ENCODE measurements at places on chromosomes 2 and 18. TPM values are rescaled to one million over a fixed set of nuclear protein-coding genes. Genes with fewer than 3 reads are reported as not detected.

DNA sequence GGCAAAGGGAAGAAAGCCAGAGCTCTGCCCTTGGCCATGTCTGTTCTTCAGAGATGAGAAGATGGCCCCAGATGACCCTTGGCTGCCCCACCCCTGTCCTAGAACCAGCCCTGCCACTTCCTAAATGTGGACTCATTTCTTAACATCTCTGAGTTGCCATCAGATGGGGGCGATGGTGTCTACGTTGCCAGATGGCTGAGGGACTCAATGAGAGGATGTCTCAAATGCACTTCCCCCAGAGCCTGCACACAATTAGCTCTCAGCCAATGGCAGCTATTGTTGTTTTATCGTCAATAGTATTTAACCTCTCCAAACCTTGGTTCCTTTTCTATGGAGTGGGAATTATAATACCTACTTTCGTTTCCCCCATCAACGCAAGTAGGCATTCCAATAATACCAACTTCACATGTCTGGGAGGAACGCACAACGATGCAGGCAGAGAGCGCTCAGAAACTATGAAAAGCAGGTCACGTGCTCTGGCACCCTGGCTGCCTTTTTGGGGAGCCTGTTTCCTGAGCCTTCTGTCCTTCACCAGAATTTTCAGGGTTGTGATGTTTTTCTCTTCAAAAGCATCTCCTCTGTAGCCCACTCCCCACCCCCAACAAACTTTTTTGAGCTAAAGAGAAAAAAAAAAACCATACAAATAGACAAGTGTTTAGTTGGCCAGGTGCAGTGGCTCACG lies 100.3 kb downstream of the MCFD2 start:
- no peak overlapping the region for H3K27ac ChIP-seq
- H3K4me1 ChIP-seq, result peaks cover 4% of the 10 kb centered on the region
- H3K36me3 ChIP-seq, result no peaks in the 10 kb centered on the region
- no peaks in the 10 kb centered on the region for H3K27me3 ChIP-seq
- H3K4me3 ChIP-seq, result no peak overlapping the region
- no peak for DNase-seq

GRCh38 chr2:7722212-7722910 lies 805.1 kb downstream of the RNF144A start:
- no peaks in the 10 kb centered on the region for H3K36me3 ChIP-seq
- DNase-seq, result no peak
- no peak overlapping the region for H3K27ac ChIP-seq
- no peaks in the 10 kb centered on the region for H3K27me3 ChIP-seq

DNA sequence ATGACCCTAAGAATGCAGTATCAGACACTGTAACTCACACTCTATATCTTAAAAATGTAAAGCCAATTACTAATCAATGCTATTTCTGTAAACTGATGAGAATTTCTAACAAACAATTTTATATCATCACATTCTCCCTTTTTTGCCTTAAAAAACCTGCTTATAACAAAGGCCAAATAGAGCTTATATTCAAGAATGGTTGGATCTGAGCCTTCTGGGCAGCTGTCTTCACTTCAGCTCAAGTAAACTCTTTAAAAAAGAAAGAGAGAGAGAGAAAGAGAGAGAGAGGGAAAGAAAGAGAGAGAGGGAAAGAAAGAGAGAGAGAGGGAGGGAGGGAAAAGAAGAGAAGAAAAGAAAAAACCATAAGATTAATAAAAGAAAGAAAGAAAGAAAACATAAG lies 231.8 kb downstream of the KCNE4 start:
- H3K27ac ChIP-seq, result no peak overlapping the region
- DNase-seq, result no peak
- no peaks in the 10 kb centered on the region for H3K4me1 ChIP-seq
- H3K36me3 ChIP-seq, result no peaks in the 10 kb centered on the region
- H3K27me3 ChIP-seq, result no peaks in the 10 kb centered on the region
- no peak overlapping the region for H3K4me3 ChIP-seq

- peaks cover 13% of the 10 kb centered on the region for H3K27me3 ChIP-seq
- H3K27ac ChIP-seq, result no peak overlapping the region
- H3K4me1 ChIP-seq, result peaks cover 15% of the 10 kb centered on the region
- H3K36me3 ChIP-seq, result no peaks in the 10 kb centered on the region
- peak overlapping the region; percentile 45 for H3K4me3 ChIP-seq
Observed at GRCh38 chr2:24402242-24403097, 42.1 kb upstream of the ITSN2 start.

DNA sequence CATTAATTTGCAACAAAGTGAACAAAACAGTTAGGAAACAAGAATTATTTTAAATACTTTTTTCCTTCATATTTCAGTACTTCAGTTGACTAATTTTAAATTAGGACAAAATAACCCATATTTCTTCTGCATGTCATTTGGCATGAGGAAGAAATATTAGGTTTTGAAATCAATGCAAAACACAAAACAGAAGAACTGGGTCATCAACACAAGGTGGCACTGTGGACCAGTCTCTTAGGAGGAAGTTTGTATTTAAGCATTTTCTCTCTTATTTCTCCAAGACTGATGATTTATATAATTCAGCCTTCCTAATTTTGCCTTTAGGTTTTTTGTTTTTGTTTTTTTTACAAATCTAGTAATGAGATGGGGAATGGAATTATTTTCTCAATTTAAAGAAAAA lies 352.8 kb upstream of the KCNH7 start:
- H3K36me3 ChIP-seq, result no peaks in the 10 kb centered on the region
- peak; percentile 16 for DNase-seq
- no peak overlapping the region for H3K4me3 ChIP-seq
- peaks cover 19% of the 10 kb centered on the region for H3K4me1 ChIP-seq
- H3K27me3 ChIP-seq, result no peaks in the 10 kb centered on the region
- H3K27ac ChIP-seq, result no peak overlapping the region

BMP10 gene
- not detected for total RNA-seq

DNA sequence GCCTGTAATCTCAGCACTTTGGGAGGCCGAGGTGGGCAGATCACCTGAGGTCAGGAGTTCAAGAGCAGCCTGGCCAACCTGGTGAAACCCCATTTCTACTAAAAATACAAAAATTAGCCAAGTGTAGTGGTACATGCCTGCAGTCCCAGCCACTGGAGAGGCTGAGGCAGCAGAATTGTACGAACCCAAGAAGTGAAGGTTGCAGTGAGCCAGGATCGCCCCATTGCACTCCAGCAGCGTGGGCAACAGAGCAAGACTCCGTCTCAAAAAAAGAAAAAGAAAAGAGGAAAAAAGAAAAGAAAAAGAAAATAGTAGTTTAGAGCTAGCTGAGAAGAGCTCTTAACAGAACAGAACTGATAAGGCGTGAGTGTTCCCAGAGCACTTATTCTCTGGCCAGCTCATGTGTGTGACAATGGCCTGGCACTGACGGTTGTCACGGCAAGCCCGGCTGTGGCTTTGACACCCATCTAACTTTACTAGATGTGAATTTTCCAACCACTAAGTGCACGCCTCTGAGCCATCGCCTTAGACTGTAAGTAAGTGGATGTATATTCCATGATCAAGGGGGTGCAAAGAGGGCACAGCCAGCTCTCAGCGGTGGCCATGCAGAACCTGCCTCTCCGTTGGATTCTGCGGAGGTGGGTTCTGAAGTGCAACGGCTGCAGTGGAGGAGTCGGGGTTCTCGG lies 80.0 kb downstream of the ZNF516 start:
- no peak overlapping the region for H3K4me3 ChIP-seq
- H3K36me3 ChIP-seq, result peaks cover 8% of the 10 kb centered on the region
- H3K4me1 ChIP-seq, result peaks cover 27% of the 10 kb centered on the region
- H3K27me3 ChIP-seq, result no peaks in the 10 kb centered on the region
- no peak overlapping the region for H3K27ac ChIP-seq

DNA sequence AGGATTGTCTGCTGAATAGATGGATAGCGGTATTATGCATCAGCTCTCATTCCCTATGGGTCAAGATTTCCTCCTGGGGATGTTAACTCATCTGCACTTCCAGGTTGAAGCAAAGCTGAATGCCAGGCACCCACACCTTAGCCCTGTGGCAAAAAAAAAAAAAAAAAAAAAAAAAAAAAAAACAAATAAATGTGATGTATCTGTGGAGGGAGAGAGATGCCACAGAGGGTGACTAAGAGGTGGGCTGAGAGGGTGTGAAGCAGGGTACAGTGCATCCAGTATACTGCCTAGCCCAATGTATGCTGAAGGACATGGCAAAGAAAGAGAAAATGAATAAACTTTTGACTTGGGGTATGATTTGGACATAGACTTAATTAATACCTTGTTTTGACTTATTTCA lies 91.4 kb downstream of the COPS8 start:
- no peak for DNase-seq
- no peaks in the 10 kb centered on the region for H3K27me3 ChIP-seq
- H3K4me3 ChIP-seq, result no peak overlapping the region
- no peak overlapping the region for H3K27ac ChIP-seq
- H3K36me3 ChIP-seq, result no peaks in the 10 kb centered on the region

- H3K4me3 ChIP-seq, result no peak overlapping the region
- H3K27ac ChIP-seq, result no peak overlapping the region
- no peaks in the 10 kb centered on the region for H3K4me1 ChIP-seq
- H3K36me3 ChIP-seq, result no peaks in the 10 kb centered on the region
- H3K27me3 ChIP-seq, result no peaks in the 10 kb centered on the region
Observed at GRCh38 chr18:39938676-39939608, 2016.1 kb upstream of the PIK3C3 start.

DSC3 gene
- 2.1 TPM for total RNA-seq

KCNIP3 gene
- total RNA-seq, result 2.1 TPM

DNA sequence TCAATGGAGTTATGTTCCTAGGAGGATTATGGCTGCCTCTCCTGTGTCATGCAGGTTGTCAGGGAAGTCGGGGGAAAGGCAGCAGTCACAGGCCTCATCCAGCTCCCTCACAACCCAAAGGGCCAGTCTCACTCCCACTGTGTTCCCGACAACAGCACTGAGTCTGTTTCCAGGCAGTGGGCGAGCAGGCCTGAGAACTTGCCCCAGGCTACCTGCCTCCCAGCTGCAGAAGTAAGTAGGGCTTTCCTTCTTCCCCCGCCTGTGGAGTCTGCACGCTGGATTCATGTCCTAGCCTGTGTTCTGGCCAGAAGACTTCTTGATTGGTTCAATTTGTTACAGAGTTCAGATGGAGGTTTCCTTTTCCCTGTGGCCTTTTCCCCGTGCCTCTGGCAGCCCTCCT lies 8.2 kb upstream of the ZNF638 start:
- no peak for DNase-seq
- no peak overlapping the region for H3K27ac ChIP-seq
- no peaks in the 10 kb centered on the region for H3K4me1 ChIP-seq
- H3K4me3 ChIP-seq, result no peak overlapping the region

DNA sequence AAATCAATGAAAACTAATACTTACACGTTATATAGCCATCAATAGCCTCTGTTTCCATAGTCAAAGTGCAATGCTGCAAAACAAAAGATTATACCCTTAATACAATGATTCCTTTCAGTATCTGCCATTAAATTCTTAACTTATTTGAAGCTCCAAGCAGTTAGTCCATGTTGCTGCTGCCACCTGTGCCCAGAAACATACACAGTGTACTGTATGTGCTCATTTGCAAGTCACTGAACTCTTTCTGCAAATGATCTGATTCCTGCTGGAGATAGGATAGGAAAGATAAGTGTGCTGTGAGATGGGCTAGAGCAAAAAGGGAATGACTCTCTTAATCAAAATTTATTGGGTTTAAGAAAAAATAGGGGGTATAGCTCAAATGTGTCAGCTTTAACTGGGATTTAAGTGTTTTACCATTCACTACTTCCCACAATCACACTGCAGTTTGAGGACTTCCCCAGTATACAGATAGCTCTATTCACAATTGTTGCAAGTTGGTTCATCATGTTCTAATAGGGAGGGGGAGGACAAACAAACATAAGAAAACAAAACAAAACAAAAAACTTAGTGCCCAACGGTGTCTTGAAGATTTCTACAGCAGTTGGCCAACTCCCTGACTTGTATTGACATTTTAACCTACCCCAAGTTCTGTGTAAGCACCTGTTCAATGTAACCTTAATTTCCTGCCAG lies 2.7 kb downstream of the IKZF2 start:
- H3K4me3 ChIP-seq, result peak overlapping the region; percentile 94
- no peaks in the 10 kb centered on the region for H3K27me3 ChIP-seq
- H3K4me1 ChIP-seq, result peaks cover 29% of the 10 kb centered on the region
- H3K27ac ChIP-seq, result no peak overlapping the region
- DNase-seq, result no peak

SERPINB10 gene
- not detected for total RNA-seq

DNA sequence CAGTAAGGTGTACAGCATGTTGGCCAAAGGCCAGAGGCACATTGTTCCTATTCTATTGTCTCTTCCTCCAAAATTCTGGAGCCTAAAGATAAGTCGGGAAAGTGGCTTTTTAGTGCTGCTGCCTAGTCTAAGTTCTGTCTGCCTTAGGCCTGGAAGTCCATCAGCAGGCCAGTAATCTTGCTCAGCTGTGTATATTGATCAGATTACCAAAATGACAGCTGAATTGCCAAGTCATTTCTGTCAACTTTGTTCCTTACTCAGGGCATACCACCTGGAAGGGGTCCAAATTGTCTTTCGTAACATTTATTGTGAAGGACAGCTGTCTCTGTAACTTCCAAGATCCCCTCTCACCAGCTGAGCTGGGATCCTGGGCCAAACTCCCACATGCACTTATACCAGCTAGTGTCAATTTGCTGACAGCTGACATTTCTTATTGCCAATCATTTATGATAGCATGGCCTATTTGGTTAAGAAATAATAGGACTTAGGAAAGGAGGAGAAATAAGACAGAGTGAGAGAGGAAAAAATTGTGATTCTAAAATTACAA lies 116.8 kb upstream of the FSHR start:
- no peak overlapping the region for H3K27ac ChIP-seq
- H3K4me3 ChIP-seq, result no peak overlapping the region
- DNase-seq, result no peak

C2orf80 gene
- 0.39 TPM for total RNA-seq

PLB1 gene
- total RNA-seq, result 0.27 TPM

DNA sequence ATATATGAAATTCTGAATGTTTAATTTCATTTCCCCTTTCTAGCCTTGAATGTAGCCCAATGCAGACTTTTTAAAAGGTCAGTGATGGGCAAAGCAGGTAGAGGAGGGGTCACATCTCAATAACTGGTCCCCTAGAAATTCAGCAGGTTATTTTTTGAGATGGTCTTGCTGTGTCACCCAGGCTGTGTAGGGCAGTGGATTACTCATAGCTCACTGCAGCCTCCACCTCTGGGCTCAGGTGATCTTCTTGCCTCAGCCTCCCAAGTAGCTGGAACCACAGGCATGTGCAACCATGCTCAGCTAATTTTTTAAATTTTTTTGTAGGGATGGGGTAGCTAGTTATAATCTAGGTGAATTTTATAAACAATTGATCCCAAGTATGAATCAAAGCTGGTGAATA lies 8.8 kb downstream of the IAH1 start:
- DNase-seq, result no peak
- peaks cover 23% of the 10 kb centered on the region for H3K36me3 ChIP-seq
- H3K27me3 ChIP-seq, result no peaks in the 10 kb centered on the region
- H3K27ac ChIP-seq, result no peak overlapping the region
- H3K4me3 ChIP-seq, result no peak overlapping the region
- no peaks in the 10 kb centered on the region for H3K4me1 ChIP-seq

DNA sequence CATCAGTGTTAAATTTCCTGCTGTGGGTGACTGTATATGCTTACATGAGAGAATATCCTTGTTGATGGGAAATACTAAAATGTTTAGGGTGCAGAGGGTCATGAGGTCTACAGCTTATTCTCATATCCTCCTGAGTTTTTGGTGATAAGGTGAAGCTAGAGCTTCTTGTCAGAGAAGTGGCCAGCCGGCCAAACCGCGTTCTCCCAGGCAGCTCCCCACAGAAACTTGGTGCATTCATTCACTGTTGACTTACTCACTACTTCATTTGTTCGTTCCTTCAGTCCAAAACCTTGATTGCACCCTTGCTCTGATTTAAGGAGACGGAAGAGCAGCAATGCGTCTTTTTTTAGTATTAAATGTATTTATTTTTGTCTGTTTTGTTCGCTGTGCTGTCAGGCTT lies 8.7 kb downstream of the SNED1 start:
- no peak for DNase-seq
- H3K36me3 ChIP-seq, result peaks cover 28% of the 10 kb centered on the region
- H3K4me1 ChIP-seq, result peaks cover 19% of the 10 kb centered on the region
- no peak overlapping the region for H3K27ac ChIP-seq
- peaks cover 23% of the 10 kb centered on the region for H3K27me3 ChIP-seq

All from WTC11 (cell line).